ENCODE measurements at places on chromosomes 7 and 10.
A peak's percentile ranks its signal among the peaks of the same experiment; 100 is the strongest.

- DNase-seq = peak; percentile 40
Observed at GRCh38 chr10:130022511-130023299, 58.6 kb upstream of the EBF3 start.

DNA sequence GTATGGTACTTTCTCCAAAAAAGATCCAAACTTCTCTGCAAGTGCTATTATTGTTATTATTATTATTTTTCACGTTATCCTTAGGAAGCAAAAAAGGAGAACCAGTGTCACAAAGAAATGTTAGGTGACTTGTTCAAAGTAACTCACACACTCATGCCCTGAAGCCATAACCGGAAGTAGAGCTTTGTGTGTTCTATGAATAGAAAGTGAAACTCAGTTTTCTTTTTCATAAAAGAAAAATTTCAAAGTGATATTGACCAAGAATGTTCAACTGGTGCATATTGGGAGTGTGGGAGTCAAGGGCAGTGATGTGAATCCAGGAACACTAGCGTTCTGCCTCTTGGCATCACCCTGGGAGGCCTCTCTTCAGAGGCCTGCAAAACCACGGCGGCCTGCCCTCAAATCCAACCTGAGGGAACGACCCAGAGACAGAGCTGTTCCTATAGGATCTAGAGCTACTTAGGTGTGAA lies 106.1 kb downstream of the PRKCQ start:
- DNase-seq = peak; percentile 82

DNA sequence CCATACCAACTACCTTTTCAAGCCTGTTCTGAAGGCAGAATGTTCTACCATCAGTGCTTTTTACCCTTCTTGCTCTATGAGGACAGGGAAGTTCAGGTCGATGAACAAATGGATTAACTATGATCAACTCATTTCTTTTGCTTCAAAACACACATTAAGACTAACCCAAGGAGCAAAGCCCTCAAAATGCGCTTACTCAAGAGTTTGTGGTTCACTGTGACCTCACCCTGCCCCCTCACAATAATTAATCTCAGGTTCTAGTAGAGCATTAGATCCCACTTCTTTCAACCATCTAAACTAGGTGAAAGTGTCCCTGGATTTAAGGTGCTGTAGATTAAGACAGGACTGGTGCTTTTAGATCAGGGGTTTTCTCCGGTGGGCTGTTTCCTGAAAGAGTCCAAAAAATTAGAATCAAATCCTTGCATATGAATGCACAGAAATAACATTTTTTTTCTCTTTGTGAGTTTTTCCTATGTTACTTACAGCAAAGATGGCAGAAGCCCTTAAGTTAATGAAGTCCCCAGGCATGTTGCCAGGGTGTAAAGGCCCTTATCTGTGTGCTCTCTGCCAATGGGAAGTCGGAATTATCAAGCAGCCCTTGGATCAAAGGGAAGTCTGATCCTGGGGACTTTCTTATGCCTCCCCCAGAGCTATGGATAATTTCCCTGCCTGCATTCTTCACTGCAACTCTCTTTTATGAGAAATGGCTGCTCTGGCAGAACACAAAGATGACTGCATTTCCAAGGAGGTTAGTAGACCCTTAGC lies 205.5 kb upstream of the STK17A start:
- DNase-seq = no peak

GRCh38 chr10:119691726-119692125 lies 34.1 kb upstream of the INPP5F start:
- no peak for DNase-seq

DNA sequence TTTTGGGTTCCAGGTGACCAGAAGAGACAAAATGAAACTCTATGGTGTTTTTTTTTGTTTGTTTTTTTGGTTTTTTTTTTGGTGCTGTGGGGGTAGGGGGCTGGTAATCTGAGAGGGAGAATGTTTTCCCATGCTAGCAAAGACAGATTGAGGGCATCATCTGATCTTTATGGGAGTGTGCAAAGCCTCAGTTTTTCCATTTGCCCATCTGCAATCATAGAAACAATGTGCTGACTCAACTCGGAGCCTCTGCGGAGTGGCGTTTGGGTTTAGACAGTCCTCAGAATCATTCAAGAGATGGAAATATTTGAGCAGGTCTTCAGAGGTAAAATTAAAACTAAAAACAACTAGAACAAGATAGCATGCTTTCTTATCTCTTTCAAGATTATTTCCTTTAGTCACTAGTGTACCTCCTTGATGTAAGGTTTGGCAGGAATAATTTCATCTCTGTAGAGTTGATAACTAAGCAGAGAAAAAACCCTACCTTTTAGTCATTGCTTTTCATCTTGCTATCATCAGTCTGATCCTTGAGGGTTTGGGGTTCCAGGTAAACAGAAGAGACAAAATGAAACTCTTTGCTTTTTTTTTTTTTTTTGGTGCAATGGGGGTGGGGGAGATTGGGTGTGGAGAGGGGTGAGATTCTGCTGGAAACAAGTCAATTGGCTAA lies 18.0 kb downstream of the CNNM2 start:
- no peak for DNase-seq

- DNase-seq = peak; percentile 67
Observed at GRCh38 chr7:27173956-27174873, at the start of gene HOXA10. Gene HOXA10 (minus strand): TSS chr7:27174320. CDS start chr7:27174306, 14 bp downstream.

DNA sequence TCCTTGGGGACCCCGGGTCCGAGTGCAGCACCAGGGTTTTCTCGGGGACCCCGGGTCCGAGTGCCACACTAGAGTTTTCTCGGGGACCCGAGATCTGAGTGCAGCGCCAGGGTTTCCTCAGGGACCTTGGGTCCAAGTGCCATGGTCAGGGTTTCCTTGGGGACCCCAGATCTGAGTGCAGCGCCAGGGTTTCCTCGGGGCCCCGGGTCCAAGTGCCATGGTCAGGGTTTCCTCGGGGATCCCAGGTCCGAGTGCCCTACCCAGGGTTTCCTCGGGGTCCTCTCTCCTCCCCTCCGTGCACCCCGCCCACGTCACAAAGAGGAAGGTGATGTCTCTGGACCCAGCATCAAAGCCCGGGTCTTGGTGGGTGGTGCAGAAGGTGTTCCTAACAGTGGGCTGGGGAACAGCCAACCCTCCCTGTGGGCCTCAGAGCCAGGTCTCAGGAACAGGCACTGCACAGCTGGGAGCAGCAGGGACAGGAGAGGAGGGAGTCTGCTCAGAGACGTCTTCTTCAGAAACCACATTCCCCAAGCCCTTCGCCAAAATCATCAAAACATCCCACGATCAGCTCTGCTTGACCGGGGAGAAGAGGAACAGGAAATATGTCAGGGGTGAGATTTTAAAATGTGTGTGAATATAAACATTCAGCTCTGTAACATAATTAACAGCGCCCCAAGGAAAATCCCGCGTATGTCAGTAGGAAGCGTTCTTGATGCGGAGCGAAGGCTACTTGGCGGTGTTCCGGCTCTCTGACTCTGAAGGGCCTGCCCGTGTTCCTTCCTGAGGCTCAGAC lies 540.7 kb downstream of the DNAJB6 start:
- DNase-seq = no peak
